ENCODE measurements at places on chromosomes 13 and 19.

DNA sequence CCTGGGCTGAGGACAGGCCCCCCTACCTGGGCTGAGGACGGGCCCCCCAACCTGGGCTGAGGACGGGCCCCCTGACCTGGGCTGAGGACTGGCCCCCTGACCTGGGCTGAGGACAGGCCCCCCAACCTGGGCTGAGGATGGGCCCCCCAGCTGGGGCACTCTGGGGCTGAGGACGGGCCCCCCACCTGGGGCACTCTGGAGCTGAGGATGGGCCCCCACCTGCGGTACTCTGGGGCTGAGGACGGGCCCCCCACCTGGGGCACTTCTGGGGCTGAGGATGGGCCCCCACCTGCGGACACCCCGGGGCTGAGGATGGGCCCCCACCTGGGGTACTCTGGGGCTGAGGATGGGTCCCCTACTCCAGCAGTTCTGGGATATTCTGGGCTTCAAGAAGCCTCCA lies 65.5 kb downstream of the RASA3 start:
- no peak for DNase-seq

GRCh38 chr19:13102416-13102665 lies 317 bp downstream of the LYL1 start:
- no peak for DNase-seq

GRCh38 chr19:30217461-30217860 lies 154.7 kb upstream of the ZNF536 start:
- no peak for DNase-seq

DNA sequence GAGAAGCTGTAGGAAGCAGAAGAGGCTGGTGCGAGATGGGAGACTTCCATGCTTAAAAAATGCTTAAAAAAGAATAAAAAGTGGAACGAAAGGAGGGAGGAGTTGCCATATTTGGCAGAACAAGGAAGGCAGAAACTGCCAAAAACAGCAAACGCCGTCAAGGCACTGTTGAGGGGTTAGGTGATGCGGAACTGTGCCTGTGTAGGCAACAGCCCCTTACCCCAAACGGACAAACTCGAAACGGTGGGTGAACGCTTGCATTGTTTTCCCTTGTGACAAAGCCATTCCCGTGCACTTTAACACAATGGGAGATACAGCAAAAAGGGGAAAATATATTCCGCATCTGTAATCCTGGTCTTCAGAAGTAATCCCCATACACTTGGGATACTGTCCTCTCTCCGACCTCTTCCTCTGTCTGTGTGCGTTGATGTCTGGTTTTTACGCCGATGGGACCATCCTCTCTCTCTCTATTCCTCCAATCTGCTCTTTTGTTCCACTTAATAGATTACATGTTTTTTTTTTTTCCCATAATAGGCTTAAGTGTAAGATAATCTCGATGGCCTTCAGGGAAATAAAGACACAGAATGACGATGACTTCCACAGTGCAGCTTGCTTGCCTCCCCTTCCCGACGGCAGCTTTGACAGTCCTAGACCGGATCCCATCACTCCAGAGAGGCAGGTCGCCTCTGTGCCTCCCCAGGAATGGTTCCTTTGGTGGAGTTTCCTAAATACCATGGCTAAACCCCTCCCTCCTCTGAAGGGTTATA lies 132.7 kb upstream of the RNF113B start:
- DNase-seq, result no peak

DNA sequence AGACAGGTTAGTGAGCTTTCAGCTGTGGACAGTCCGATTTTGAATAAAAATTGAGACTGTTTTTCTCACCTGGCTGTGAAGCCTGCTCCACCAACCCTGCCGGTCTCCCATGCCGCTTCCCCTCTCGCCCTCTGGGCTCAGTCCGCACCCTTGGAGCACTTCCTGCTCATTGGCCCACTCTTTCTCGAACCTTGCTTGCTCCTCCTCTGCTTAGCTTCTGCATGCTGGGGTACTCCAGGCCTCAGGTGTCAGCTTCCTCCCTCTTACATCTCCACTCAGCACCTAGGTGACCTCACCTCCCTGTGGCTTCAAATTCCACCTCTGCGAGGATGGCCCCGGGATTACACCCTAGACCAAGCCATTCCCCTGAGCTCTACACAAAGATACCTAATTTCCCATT lies 39.6 kb downstream of the C13orf42 start:
- no peak for DNase-seq

DNA sequence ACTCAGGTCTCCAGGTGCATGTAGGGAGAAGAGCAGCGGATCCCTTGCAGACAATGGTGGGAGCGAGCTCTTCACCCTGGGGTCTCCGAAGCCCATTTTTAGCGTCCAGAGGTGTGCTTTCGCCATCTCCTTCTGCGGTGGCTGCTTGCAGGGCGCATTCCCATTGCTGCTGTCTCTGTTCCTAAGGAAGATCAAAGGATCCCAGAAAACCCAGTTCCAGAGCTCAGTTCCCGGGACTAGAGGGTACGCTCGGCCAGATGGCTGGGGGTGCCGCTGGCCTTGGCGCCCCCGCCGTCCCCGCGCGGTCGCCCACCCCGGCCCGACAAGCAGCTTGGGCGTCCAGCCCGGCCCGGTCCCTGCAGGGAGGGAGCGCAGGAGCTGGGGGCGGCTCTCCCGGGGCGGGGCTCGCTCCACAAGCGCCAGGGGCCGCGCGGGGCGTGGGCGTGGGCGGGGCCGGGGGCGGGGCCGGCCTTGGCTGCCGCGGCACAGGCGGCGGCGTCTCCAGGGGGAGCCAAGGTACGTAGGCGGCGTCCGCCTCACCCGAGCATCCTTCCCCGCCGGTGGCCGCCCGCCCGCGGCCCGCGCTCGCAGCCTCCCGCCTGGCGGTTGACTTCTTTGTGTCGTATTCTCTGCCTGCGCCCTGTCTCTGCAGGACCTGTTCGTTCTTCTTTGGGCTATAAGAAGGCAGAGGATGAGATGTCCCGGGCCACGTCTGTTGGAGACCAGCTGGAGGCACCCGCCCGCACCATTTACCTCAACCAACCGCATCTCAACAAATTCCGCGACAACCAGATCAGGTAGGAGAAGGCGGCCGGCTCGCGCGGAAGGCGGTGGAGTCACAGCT lies 96.8 kb downstream of the ATP8A2 start:
- DNase-seq, result peak; percentile 45

DNA sequence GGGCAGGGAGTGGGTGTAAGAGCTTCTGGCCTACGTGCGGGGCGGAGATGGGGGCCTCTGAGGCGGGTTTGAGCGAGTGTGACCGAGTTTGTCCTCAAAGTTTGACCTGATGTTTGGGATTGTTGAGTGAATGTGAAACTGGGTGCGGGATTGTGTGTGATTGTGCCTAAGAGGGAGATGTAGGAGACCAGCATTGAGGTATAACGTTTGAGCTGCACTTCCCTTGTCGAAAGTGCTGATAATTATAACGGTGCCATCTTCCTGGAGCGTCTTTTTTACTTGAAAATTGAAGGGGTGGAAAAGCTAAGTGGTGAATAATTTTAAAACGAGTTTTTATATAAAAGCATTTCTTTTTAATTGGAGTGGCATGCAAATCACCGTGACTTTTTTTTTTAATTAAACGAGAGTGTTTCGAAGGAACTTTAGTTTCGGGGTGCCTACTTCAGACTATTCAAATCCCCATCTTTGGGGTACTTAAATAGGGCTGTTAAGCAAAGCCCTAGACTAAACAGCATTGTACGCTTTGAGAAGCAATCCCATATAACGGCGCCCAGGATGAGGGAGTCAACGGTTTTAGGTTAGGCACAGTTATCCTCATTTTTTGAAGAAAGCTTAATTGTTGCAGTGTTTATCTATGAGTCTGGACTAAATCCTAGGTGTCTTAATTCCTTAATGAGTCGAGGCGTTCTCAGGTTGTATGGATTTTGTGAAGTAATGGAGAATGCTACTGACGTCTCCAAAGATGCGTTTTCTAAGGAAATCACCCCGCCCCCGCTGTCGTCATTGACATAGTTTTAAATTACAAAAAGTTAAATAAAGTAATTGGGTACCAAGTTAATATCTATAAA lies 594 bp downstream of the ZNF146 start:
- DNase-seq, result no peak

- no peak for DNase-seq
These were observed 4.9 kb downstream of the IRS2 start for GRCh38 chr13:109781384-109782065.

- DNase-seq, result no peak
These were observed 7.9 kb upstream of the PEAK3 start for GRCh38 chr19:2289714-2290435.

DNA sequence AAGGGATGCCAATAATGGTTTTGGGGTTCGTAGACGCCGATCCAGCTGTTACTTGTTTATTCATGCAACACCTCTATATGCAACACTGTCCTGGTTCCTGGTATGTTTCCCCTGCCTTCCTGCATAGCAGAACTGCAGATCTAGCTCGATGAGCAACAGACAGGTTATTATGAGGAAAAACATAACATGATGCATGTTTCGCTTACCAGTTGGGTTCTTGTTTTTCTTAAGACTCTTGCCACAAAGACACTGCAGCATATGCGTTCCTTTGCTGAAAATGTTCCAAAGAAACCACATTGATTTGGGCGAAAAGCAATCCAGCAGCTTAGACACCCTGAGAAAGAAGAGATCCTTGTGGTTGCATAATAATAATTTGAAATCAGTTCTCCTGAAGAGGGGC lies 583 bp downstream of the FGF14 start:
- no peak for DNase-seq

DNA sequence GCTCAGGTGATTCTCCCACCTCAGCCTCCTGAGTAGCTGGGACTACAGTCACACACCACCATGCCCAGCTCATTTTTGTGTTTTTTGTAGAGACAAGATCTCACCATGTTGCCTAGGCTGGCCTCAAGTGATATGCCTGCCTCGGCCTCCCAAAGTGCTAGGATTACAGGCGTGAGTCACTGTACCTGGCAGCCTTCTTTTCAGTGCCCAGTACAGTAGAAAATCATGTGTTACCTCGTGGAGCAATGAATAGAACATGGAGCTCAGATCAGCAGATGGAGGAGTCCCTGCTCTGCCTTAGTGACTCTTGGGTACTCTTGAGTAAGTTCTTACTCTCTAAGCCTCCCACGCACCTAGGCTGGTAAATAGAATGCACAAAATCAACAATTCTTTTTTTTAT lies 44.7 kb downstream of the THSD1 start:
- DNase-seq, result no peak

- no peak for DNase-seq
These were observed 151.0 kb upstream of the RXFP2 start for GRCh38 chr13:31588316-31588715.

GRCh38 chr13:113742445-113743120 lies 16.4 kb upstream of the TMEM255B start:
- no peak for DNase-seq

- no peak for DNase-seq
These were observed 814 bp downstream of the S1PR2 start for GRCh38 chr19:10230173-10230860.

- DNase-seq, result no peak
These were observed 373.2 kb downstream of the LMO7 start for GRCh38 chr13:76009267-76009890.

GRCh38 chr13:101942038-101942437 lies 459.8 kb downstream of the FGF14 start:
- DNase-seq, result no peak

- DNase-seq, result no peak
These were observed 78.2 kb downstream of the SHISA2 start for GRCh38 chr13:25973576-25973975.

- no peak for DNase-seq
These were observed 8.4 kb downstream of the PPP1R14A start for GRCh38 chr19:38247734-38248268.

GRCh38 chr13:73934215-73934641 lies 200.0 kb downstream of the KLF12 start:
- DNase-seq, result no peak

DNA sequence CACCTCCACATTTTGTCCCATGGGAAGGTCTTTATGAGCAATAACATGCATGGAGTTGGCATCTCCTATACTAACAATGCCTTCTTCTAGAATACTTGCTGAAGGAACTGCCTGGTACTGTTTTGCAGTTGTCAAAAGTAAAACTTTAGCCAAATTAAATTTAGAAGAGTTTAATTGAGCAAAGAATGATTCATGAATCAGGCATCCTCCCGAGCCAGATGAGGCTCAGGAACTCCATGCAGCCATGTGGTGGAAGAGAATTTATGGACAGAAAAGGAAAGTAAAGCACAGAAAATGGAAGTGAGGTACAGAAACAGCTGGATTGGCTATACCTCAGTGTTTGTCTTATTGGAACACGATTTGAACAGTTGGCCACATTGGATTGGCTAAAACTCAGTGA lies 1081.9 kb downstream of the SLITRK1 start:
- no peak for DNase-seq

- no peak for DNase-seq
These were observed 60.0 kb downstream of the FLT1 start for GRCh38 chr13:28434926-28435325.

DNA sequence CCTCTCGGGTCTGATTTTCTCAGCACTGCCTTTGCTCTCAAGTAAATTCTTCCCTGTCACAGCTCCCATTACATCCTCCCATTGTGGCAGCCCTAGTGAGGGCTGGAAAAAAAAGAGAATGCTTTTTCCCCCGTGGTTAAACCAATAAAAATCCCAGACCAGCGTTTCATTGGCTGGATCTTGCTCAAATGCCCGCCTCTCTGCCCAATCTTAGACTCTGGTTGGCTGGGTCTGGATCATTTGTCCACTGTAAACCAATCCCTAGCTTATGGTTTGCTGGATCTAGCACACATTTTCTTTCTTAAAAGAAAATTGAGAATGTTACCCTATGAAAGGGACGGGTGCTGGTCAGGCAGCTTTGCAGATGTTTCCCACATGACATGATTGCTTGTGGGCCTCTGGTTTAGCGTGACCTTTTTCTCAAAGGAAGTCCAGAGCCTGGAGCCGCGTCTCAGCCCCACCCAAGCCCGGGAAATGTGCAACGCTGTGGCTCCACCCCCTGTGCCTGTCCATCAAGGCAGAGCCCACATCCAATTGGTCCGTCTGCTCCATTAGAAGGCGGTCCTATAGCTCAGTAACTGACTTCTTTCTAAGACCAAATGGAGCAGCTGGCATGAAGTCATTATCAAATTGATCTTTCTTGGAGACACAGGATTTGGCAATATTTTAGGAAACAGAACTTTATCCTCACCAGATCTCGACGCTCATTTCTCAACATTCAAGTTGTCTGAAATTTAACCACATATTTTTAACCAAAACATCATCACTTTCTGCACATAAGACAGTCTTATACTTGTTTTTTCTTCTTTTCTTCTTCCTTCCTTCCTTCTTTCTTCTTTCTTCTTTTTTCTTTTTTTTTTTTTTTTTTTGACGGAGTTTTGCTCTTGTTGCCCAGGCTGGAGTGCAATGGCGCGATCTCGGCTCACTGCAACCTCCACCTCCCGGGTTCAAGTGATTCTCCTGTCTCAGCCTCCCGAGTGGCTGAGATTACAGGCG lies 2.6 kb upstream of the MCEMP1 start:
- DNase-seq, result no peak
